ENCODE measurements at places on chromosomes 7 and 10.
A peak's percentile ranks its signal among the peaks of the same experiment; 100 is the strongest.

- peak; percentile 7 for DNase-seq
Observed at GRCh38 chr10:35765066-35765527, 123.0 kb upstream of the FZD8 start.

GRCh38 chr10:66836057-66836456, 89.8 kb upstream of the LRRTM3 start:
- DNase-seq: no peak

DNA sequence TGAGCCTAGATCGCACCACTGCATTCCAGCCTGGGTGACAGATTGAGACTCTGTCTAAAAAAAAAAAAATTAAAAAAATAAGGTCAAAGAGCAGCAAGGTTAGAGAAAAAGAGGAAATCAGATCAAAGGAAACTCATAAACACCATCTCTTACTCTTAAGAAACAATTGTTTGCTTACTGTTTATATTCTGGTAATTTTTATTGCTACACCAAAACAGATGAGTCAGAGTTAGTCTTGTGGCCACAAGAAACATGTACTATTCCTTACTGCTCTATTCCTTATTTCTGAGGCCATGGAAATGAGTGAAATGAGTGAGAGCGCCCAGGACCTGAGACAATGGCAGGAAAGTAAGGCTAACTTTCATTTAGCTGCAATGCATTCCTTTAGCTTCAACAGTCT, 387.3 kb downstream of the HPSE2 start:
- no peak for DNase-seq

GRCh38 chr10:1120801-1121211, 64.6 kb downstream of the WDR37 start:
- DNase-seq: no peak

DNA sequence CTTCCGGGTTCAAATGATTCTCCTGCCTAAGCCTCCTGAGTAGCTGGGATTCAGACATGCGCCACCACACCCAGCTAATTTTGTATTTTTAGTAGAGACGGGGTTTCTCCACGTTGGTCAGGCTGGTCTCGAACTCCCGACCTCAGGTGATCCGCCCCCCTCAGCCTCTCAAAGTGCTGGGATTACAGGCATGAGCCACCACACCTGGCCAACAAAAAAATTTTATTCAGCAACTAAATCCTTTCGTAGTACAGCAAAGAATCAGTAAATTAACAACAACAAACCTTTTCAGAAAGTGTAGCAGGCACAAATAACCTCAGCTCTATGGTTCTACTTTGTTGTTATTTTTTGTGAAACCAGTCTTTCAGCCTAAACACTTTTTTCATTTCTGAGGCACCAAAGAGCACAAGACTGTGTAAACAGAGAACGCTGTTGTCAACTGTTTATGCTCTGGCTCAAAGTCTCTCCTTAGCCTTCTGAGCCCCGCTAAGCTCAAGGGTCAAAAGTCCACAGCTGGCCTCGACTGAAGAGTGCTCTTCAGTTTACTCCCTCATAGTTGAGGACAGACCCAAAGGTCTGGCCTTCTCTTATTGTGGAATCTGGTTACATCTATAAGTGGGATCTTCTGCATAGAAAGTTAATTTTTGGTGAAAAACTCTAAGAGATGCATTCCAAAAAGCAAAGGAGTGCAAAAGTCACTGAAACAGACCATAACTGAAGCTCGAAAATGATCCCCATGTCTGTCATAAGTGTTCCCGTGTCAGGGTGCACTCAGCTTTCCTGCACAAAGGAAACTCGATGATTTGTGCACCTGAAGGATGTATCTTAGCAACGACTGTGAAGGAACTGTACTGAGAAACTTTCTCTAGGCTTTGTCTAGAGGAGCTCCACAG, 24.6 kb upstream of the DDX50 start:
- no peak for DNase-seq

- no peak for DNase-seq
Observed at GRCh38 chr7:19305698-19306097, 160.5 kb upstream of the FERD3L start.

DNA sequence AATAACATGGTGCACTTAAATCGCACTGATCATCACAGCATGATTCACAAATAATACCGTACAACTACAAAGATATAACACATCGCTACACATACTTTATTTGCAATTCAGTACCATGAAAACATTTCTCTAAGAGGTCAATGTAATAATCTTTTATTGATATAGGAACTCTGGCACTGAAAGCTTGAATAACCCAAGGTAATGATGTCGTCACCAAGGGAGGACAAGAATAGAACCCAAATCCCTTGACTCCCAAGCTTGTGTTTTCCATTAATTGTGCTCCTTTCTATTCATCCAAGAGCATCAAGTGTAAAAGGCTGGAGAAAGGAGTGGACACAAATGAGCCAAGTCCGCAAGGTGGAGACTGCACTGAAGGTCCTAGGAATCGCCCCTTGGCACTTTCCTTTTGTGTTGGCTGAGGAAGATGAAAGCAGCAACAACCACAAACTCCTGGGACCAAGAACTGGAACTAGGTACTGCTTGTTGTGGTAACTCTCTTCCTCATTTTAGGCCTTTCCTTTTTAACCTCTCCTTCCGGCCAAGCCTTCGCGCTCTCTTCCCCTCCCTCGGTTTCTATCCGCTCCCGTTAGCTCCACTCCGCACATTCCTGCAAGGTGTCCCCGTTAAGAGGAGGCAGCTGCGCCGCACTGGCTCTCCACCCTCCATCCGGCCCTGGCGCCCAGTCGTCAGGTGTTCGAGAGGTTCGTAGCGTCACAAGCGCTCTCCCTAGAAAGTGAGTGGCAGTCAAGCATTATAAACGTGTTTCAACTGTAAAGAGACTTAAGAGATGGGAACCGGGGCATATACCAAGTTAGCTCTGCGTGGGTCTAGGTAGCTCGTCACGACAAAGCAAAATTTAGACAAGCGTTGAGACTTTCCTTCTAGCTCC, 1.0 kb upstream of the CBLL1 start:
- DNase-seq: no peak

- DNase-seq: peak; percentile 53
Observed at GRCh38 chr7:134996097-134996550, 9.8 kb downstream of the AGBL3 start.

DNA sequence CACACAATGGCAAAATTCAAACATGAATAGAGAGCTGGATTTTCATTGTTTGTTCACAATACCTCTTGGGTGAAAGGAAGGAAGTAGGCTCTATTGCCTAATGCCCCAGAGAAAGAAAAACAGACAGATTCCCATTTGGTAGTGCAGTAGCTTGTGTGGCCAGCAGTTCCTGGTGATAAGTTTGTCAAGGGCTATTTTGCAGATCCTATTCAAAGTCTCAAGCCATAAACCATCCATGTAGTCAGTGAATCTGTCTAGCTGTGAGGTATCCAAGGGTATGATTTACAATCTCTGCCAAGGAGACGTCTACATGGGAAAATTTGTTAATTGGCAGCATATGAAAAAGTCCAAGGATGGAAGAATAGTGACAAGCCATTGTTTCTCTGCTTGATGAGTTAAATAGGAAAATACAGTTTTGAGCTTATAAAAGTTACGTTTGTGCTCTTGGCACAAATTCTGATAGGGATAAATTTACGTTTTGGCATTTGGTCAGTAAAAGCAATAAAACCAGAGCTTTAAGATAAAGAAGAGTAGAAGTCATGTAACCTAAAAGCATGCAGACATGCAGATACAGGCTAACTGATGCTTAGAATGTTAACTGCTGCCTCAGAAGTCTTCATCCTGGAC, 269.1 kb downstream of the GATA3 start:
- no peak for DNase-seq

Measured in SK-N-DZ (cell line).